ENCODE measurements at places on chromosomes 6 and 20.

DNA sequence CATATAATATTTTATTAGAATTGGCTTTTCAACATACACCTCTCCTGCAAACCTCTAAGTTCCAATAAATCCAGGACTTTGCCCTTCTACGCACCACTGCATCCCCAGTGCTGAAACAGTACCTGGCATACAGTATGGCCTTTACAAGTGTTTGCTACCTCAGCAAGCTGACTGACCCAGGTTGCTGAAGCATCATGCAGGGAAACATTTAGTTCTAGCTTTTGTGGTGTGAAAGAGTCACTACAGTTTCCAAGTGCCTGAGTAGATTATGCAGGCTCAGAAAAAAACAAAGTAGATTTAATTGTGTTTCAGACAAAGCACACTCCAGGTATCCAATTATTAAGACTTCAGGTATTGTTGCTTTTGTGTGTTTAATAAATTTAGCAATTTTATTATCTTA lies 614.2 kb upstream of the NRSN1 start:
- DNase-seq = no peak

GRCh38 chr6:35492258-35492973 lies 4.5 kb downstream of the TEAD3 start:
- DNase-seq = no peak

- no peak for DNase-seq
These were observed 82.1 kb downstream of the DLL1 start for GRCh38 chr6:170208651-170209353.

DNA sequence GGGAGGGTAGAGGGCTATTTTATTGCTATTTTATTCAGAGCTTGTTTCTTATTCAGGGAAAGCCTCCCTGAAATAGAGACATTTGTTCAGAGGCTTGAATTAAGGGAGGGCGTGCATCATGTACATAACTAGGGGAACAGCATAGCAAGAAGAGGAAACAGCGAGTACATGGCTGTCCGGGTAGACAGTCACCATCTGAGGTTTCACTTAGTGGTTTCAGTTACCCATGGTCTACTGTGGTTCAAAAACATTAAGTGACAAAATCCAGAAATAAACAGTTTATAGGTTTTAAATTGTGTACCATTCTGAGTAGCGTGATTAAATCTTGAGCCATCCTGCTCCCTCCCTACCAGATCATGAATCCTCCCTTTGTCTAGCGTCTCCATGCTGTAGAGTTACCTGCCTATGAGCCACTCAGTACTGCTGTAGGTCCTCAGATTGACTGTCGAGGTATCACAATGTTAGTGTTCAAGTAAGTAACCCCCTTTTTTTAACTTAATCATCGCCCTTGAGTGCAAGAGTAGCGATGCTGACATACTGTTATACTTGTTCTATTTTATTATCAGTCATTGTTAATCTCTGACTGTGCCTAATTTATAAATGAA lies 791.5 kb downstream of the TFAP2A start:
- no peak for DNase-seq

DNA sequence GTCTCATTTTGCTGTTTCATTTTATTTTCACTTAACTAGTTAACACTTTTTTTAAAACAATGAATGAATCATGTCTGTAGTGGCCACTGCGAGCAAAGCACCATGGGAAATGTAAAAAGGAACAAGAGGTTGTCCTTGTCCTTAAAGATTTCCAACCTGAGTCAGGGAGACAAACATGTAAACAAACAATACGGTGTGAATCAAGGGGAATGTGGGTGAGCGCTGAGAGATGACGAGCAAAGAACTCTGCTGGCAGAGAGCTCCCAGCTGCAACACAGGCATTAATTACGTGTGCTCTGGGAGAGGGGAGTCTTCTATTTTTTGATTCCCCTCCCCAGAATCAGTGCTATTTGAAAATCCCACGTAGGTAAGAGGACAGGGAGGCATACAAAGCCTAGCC lies 84.3 kb downstream of the ATXN1 start:
- DNase-seq = no peak

- DNase-seq = no peak
These were observed 53.0 kb downstream of the SNAP25 start for GRCh38 chr20:10271494-10272219.

GRCh38 chr6:47804821-47805220 lies 23.0 kb downstream of the OPN5 start:
- no peak for DNase-seq

DNA sequence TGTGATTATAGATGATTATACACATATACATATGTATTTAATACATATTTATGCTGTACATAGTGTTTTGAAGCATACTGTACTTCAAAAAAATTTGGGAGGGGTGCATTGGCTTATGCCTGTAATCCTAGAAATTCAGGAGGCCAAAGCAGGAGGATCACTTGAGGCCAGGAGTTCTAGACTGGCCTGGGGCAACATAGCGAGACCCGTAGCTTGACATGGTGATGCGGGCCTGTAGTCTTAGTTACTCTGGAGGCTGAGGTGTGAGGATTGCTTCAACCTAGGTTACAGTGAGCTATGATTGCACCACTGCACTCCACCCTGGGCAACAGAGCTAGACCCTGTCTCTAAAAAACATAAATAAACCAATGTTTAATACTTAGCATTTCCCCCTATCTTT lies 1.6 kb upstream of the FAM110A start:
- no peak for DNase-seq

DNA sequence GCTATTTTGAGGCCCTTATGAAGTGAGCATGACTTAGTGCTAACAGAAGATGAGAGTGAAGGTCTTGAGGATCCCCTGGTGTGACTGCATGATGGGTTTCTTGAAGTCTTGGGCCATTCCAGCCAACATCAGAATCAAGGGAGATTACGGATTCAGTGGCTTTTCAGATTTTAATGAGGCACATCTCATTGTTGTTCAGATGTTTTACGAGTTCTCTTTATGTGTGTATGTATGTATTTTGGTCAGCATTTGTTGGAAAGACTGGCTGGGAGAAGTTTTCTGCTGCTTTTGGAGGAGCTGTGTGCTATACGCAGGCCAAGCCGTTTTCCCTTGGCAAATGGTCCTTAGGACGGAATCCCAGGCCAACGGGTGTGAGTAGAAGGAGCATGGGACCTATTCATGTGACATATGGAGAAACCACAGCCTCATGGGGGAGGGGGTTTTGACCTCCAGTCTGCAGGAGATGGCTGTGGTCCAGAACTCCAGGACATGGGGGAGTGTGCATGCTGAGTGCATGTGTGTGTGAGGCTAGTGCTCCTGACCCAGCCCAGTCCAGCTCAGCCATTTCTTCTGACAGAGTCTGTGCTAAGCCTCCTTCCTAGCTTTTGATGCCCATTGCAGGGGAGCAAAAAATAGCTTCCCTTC lies 35.3 kb downstream of the CHMP4B start:
- DNase-seq = no peak

GRCh38 chr6:82073484-82073883 lies 174.1 kb downstream of the IBTK start:
- no peak for DNase-seq

GRCh38 chr6:21759721-21760120 lies 166.2 kb downstream of the SOX4 start:
- no peak for DNase-seq

Measured in stimulated activated CD8-positive, alpha-beta memory T cell treated with anti-CD3 and anti-CD28 coated beads, Interleukin-2, amount 100 ng/mL, for 1 hour (primary cell).